Activated T-cell treated with anti-CD3 and anti-CD28 coated beads, Interleukin-2, amount 50 U/mL, for 4 hours (primary cell): ENCODE measurements at places on chromosomes 5 and 9. TPM values are rescaled to one million over a fixed set of nuclear protein-coding genes. Genes with fewer than 3 reads are reported as not detected.

The SLC25A48 gene
- total RNA-seq: not detected

The FOXD4 gene
- 0.16 TPM for total RNA-seq

The DIRAS2 gene
- 0.05 TPM for total RNA-seq

The STARD4 gene
- total RNA-seq: 22.2 TPM

The BNIP1 gene
- total RNA-seq: 33.4 TPM

The PLAC8L1 gene
- total RNA-seq: 0.55 TPM

The PCDHA1 gene
- total RNA-seq: not detected

- peak; percentile 87 for DNase-seq
Observed at GRCh38 chr5:139787568-139788293, 7.9 kb upstream of the PSD2 start.

GRCh38 chr9:119689879-119690278 is 320.6 kb upstream of the BRINP1 start:
- DNase-seq: no peak

DNA sequence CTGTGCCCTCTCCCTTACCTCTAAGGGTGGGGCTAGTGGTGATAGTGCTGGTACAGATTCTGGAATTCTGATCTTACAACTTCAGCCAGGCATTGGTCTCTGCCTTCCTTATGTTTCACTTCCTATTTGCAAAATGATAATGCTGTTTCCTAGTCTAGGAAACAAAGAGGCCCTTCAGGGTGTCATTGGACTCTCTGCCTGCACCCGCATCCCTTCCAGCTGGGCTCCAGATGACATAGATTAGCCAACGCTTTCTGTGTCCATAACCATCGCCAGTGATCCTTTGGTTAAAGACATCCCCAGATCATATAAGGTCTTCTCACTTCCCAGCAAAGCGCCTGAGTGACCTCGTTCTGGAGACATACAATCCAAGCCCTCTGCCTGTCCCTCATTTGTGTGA is 180.7 kb downstream of the ERCC6L2 start:
- no peak for DNase-seq

GRCh38 chr5:101860563-101860962 is 435.5 kb downstream of the SLCO4C1 start:
- no peak for DNase-seq

DNA sequence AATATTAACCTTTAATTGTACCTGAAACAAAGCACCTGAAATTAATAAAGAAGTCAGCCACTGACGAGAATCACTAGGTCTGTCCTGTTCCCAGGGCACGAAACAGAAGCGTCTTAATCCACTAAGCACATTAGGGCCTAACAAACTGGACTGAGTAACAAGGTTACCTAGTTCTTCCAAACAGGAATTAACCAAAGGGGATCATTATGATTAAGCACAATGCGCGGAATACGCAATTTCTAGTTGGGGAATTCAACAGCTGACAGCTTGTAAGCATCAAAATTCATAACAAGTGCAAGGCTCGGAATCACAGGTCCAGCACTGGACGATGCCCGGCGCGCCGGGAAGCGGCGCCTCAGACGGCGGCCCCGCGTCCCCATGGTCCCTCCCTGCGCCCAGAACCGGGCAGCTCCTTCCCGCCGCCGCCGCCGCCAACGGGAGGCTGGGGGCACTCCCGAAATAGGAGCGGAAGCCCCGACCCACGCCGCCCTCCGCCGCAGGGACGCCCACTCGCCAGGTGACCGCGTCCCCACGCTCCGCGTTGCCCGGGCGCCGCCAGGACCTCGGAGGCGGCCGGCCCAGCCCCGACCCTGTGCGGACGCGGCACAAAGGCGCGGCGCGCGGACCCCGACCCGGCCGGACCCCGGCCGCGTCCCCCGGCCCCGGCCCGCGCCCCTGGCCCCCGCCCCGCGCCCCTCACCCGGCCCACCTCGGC is 898 bp downstream of the CAMSAP1 start:
- no peak for DNase-seq

- DNase-seq: no peak
Observed at GRCh38 chr5:112861638-112861985, 525 bp downstream of the SRP19 start.

- no peak for DNase-seq
Observed at GRCh38 chr5:147921136-147921535, 14.8 kb upstream of the C5orf46 start.

DNA sequence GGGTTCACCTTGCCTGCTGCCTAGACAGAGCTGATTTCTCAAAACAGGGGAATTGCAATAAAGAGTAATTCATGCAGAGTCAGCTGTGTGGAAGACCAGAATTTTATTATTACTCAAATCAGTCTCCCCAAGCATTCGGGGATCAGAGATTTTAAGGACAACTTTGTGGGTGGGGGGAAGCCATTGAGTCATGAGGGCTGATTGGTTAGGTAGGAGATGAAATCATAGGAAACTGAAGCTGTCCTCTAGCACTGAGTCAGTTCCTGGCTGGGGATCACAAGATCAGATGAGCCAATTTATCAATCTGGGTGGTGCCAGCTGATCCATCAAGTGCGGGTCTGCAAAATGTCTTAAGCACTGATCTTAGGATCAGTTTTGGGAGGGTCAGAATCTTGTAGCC is 159.1 kb upstream of the MAP1B start:
- no peak for DNase-seq

DNA sequence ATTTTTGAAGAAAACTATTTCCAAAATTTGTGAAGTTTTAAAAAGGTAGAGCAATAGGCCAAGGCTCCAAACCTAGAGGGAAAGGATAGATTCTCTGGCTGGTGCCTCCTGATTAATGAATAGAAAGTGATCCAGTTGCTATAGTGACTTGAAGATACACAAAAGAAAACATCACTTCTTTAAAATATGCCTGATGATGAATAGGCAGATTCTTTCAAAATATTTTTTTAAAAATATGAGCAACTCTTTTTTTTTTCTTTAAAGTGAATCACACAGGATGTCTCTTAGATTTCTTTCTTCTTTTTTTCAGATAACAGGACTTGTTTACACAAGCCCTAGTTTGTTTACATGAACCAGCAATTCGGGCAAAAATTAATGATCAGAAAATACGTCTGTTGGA is 124.4 kb downstream of the RFK start:
- no peak for DNase-seq

DNA sequence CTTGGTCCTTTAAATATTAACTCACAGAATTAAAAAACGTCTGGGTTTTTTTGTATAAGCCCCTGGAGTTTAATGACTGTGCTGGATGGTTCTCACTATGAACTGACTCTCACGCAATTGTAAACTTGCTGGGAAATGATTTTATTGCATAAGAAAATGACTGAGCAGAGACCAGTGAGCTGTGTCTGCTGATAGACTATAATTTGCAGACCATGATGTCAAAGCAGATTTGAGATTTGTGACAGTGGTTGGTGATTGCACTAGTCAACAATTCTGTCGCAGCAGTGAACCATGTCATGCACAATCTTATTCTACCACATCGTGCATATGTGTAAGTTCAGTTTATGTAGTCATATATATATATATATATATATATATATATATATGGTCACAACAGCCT is 85.7 kb upstream of the C9orf72 start:
- DNase-seq: no peak

DNA sequence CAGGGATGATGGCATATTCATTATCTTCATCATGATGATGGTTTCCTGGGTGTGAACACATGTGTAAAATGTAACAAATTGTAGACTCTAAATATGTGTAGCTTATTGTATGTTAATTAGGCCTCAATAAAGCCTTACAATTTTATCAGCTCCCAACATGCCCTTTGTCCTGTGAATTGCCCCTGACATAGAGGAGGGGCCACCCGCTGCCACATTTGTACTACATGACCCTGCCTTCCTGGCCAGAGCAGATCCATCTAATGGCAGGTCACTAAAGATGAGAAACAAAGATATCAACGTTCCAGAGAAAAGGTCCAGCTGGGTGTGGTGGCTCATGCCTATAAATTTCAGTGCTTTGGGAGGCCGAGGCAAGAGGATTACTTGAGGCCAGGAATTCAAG is 117.2 kb downstream of the CAAP1 start:
- DNase-seq: no peak

- no peak for DNase-seq
Observed at GRCh38 chr9:121237916-121238315, 30.0 kb upstream of the GSN start.

- DNase-seq: no peak
Observed at GRCh38 chr9:3043369-3043768, 199.5 kb upstream of the PUM3 start.

DNA sequence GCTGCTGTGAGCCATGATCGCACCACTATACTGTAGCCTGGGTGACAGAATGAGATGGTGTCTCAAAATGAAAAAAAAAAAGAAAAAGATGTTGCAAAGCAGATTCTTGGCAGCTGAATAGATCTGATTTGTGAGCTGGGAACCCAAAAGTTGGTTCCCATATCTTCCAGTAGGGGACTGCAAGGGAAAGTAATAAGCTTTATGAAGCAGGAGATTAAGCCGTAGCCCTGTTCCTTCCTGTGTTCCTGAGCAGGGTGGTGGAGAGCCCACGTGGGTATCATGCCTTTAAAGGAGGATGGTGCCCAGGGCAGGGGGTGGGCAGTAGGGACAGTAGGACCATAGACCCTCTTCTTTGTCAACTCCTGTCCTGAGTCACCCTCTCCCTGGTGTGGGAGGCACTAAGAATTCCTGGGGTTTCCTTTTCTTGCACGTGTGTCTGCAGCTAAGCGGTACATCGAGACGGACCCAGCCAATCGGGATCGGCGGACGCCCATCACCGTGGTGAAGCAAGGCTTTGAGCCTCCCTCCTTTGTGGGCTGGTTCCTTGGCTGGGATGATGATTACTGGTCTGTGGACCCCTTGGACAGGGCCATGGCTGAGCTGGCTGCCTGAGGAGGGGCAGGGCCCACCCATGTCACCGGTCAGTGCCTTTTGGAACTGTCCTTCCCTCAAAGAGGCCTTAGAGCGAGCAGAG is 37.9 kb downstream of the STOM start:
- DNase-seq: no peak

GRCh38 chr5:140842798-140843733 is 2.1 kb downstream of the PCDHA8 start:
- DNase-seq: no peak

GRCh38 chr9:132040246-132040645 is 39.4 kb downstream of the MED27 start:
- no peak for DNase-seq

DNA sequence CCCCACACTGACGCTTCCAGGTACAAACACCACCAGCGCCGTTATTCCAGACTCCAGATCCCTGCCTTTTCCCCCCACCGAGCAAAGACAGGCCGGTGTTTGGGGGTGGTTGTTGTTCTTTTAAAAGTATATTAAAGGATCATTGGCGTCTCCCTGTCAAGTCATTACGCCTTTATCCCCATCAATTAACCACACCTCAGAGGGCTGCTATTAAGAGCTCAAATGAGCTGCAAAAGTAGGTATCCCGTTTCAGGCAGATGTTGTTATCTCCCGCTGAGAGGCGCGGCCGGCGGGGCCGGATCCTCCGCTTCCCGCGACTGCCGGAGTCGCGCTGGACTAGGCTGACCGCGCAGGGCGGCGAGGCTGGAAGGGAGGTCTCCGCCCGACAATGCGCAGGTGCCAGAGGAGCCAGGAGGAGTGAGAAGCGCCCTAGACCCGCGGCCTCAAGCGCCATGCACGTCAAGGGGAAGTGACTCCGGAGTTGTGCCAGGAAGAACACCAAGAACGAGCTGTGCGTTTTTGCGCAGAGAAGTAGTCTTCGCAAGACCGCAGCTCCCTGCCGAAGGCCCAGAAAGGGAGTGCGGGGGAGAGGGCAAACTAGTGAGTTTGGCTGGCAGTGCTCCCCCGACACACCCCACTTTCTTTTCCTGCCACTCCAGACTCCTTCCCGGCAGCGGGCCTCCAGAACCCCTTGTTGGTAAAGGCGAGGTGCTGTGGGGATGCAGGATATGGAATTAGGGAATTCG is 8.2 kb downstream of the NR2F1-AS1 start:
- no peak for DNase-seq

- no peak for DNase-seq
Observed at GRCh38 chr9:113907282-113907681, 31.2 kb downstream of the ZNF618 start.

GRCh38 chr5:111337688-111338087 is 113.5 kb downstream of the CAMK4 start:
- no peak for DNase-seq

GRCh38 chr9:2120926-2121689 is 106.0 kb downstream of the SMARCA2 start:
- no peak for DNase-seq
